ENCODE measurements at places on chromosomes 2 and 18.

GRCh38 chr2:103660947-103661346, 899.1 kb downstream of the TMEM182 start:
- no peak for DNase-seq

GRCh38 chr18:43571078-43571689, 293.9 kb upstream of the SYT4 start:
- DNase-seq = no peak

DNA sequence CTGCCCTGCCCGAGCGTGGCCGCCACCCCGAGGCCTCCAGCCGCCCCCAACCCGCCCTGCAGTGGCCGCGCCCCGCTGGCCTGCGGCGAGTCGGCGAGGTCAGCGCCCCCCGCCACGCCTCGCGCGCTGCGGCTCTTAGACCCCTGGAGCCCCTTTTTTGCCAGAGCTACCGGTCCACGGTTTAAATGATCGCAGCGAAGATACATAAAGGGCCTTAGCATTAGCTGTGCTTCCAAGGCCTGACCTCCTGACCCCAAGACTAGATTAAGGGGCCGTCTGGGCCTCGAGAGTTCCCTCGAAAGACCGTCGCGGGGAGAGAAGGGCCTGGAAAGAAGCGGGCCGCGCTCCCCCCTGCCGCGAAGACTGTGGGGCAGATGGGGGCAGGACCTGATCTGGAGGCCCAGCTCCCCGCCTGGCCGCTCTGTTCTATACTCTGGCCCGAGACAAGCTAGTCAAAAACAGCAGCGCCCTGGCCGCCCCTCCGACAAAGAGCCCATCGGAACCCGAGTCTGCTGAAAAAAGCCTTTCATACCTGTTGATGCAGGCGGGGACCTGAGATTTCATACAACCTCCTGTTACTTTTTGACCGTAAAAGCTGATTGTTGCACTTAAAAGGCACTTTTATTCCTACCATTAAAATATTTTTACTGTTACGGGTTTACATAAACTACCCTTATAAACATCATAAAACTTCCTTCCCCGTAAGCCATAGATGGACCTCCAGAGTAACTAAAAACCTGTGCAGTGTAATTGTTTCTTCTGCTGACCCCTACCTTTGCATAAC, 68.7 kb upstream of the PSMD14 start:
- DNase-seq = no peak

DNA sequence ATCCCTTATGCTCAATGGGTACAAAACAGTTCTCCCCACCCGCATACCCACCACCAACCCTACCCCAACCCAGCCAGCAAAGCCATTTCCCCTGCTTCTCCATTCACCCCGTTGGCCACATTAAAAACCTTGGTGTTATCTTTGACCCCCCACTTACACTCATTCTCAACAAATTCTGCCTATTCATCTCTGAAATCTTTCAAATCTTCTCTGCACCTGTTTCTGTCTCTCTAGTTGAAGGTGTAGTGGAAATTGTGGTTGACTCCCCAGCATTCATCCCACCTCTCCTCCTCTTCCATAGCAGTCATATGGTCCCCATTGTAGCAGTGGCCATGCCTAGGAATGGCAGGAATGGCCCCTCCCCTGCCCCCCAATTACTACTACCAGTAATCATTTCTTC, 20.5 kb upstream of the TET3 start:
- DNase-seq = no peak

DNA sequence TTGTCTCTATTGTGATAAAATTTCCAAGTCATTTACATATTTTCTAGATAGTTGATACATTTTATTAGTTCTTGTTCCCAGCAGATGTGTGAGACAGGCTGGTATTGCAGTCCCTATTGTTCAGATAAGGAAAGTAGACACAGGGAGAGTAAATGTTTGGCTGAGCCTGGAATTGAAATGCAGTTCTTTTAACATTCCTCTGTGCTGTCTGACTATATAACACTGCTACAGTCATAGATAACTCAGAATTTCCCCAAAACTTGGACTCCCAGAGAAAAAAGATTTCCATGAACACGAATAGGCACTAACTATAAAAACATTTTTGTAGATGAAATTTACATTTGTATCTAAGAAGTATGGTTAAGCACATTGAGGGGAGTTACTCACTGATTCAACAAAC, 71.4 kb downstream of the PLCL1 start:
- DNase-seq = no peak

DNA sequence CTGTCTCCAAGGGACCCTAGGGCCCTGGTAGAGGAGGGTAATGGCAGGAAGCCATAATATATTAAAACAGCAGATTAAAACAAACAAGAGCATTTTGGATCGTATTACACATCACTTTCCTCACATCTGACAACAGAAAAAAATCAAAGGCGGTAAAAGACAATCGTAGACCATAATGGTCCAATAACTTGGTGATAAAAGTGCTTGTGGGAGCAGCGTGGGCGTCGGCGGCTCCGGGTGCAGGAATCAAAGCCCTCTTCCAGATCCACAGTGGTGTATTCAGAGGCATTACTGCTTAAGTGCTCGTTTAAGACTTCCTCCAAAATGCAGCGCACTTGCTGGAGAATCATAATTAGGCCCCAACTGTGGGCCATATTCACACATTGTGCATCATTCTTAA, 68.0 kb downstream of the FECH start:
- no peak for DNase-seq

GRCh38 chr2:58535990-58536389, 294.9 kb upstream of the FANCL start:
- no peak for DNase-seq

- DNase-seq = no peak
Measured at GRCh38 chr2:148619560-148620195, 24.9 kb upstream of the EPC2 start.

DNA sequence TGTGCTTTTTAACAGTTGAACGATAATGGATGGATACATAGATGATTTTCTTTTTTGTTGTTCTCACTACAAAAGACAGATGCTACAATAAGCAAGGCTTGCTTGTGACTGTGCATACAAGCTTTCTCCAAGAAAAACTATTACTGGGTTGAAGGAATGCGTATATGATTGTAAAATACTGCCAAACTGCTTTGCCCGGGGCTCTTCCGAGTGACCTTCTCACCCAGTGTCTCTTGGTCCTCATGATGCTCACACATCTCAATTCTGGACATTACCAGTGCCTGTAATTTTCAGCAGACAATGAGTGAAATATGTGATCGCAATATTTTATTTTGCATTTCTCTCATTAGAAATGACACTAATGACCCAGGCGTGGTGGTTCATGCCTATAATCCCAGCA, 35.9 kb downstream of the INPP5D start:
- no peak for DNase-seq

- no peak for DNase-seq
Measured at GRCh38 chr2:216681683-216682082, 13.7 kb downstream of the IGFBP5 start.

DNA sequence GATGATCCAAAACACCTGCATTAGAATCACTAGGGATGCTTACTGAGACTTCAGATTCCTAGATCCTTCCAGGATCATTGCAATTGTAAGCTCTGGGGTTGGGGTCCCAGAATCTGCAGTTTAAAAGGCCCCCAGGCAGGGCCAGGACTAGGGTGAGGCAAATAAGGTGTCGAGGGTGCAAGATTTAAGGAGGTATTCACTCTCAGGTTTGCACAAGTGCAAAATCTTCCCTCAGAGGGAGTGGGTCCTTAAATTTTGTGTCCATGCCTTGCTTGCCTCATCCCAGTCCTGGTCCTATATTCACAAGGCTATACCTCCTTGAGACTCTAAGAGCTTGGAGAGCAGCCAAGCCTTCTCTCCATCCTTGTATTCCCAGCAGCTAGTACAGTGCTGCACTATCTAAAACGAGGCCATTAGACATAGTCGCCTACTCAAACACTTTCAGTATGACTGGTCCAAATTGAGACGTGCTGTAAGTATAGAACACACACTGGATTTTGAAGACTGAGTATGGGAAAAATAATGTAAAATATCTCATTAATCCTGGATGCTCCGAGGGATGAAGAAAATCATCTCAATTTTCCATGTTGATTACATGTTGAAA, 31.6 kb upstream of the MREG start:
- DNase-seq = no peak

GRCh38 chr2:175806125-175806490, 196.0 kb downstream of the LNPK start:
- no peak for DNase-seq

- DNase-seq = no peak
Measured at GRCh38 chr2:121390082-121390692, 105.2 kb upstream of the TFCP2L1 start.

GRCh38 chr2:15354596-15355366, 206.4 kb downstream of the NBAS start:
- no peak for DNase-seq

Measured in stimulated activated CD4-positive, alpha-beta T cell treated with anti-CD3 and anti-CD28 coated beads, Interleukin-2, amount 100 ng/mL, for 48 hours (primary cell).